ENCODE measurements at places on chromosomes 11 and 22.

GRCh38 chr11:47466201-47466600 is 17.3 kb upstream of the RAPSN start:
- DNase-seq: no peak

DNA sequence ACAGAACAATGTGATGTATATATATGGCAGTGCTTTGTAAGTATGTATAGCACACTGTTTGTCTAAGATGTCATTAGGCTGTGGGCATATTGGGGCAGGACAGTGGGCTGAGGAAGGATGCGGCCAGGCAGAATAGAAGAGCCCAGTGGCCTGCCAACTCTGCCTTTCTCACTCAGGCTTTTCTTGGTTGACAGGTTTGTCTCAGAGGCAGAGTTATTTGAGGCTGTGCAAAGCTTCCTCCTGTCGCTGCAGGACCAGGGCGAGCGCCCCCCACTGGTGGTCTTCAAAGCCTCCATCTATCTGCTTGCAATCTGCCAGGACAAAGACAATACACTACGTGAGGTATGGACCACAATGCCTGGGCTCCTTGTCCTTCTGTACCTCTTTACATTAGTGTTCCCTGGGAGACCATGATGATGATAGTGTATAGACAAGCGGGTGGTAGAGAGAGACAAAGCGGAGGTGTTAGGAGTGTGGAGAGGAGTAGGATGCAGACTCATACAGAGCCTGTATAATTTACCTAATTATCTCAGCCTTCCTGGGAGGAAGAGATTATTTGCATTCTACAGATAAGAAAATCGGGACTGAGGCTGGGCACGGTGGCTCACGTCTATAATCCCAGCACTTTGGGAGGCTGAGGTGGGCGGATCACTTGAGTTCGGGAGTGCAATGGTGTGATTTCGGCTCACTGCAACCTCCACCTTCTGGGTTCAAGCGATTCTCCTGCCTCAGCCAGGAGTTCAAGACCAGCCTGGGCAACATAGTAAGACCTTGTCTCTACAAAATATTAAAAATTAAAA is 37.3 kb upstream of the CCDC134 start:
- no peak for DNase-seq

GRCh38 chr11:44950031-44950624 is 555 bp downstream of the TP53I11 start:
- no peak for DNase-seq

GRCh38 chr11:2718817-2719438 is 19.1 kb upstream of the KCNQ1OT1 start:
- no peak for DNase-seq

GRCh38 chr11:567629-568292 is 7.0 kb downstream of the RASSF7 start:
- DNase-seq: no peak

DNA sequence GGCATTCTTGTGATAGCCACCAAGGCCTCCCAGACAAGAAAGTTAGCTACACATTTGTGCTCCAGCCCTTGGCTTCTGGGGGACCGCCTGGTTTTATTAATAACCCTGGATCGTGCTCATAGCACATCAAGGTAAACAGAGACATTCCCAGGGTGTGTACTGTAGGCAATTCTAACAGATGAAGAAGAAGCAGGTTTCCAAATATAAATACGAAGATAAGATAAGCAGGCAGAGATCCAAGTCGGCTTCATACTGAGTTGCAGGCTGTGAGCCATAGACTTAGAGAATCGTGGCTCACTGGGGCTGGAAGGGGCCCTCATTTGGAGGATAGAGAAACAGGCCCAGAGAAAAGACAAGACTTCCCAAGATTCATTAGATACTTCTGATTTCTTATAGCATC is 131.4 kb downstream of the TENM4 start:
- no peak for DNase-seq

DNA sequence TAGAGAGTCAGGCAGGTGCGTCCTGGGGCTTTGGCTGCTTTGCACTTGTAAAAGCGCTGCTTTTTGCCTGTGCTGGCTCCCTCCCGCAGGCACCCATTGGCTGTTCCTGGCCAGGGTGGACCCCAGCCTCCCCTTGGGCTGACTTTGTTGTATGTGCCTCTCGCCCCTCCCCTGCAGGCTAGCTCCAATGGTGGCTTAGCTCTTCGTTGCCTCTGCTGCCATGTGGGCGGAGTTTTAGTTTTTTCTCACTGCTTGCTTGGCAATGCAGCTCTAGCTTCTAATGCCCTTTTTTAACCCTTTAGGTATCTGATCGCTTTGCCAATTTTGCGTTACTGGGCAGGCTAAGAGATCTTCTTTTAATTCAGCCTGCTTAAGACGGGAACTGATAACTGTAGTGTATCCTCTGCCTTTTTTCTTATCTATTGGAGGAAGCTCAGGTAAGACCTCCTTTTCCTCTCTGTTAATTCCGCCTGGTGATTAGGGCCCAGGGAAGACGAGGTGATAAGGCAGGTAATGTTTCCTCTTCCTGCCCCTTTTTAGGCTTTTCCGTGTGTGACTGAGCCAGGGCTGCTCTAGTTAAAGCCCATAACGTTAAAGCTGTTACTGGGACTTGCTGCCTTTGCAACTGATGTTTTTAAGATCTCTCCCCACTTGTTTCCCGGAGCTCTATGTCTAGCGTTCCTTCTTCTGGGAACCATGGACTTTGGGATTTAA is 11.7 kb upstream of the GLYATL1 start:
- DNase-seq: peak; percentile 88

DNA sequence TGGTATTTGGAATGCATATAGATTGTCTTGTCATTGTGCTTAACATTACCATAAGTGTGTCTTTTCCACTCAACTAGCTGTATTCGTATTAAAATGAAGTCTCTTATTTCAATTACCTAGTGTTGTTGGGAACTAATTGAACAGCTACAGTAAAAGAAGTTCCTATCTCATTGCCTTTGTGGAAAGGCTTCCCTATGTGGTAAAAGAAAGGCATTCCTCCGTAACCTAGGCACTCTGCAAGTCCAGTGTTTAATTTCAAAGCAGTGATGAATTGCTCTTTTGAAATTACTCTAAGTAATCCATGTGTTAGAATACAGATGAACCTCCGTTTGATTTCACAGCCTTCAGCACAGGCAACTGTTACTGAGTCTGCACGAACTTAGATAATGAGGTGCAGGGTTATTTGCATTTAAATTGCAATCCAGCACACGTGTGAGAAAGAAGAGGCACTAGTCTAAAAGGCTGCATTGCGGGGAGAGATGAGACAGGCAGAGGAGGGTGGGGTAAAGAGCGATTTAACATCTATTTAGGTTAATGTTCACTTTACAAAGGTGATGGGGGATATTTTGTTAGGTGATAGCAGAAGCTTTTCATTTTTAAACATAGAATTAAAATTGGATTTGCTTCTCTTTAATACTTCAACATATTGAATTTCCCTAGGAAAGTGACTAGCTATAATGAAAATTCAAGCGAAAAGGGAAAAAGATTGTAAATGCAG is 25.0 kb upstream of the CRTAM start:
- DNase-seq: no peak

DNA sequence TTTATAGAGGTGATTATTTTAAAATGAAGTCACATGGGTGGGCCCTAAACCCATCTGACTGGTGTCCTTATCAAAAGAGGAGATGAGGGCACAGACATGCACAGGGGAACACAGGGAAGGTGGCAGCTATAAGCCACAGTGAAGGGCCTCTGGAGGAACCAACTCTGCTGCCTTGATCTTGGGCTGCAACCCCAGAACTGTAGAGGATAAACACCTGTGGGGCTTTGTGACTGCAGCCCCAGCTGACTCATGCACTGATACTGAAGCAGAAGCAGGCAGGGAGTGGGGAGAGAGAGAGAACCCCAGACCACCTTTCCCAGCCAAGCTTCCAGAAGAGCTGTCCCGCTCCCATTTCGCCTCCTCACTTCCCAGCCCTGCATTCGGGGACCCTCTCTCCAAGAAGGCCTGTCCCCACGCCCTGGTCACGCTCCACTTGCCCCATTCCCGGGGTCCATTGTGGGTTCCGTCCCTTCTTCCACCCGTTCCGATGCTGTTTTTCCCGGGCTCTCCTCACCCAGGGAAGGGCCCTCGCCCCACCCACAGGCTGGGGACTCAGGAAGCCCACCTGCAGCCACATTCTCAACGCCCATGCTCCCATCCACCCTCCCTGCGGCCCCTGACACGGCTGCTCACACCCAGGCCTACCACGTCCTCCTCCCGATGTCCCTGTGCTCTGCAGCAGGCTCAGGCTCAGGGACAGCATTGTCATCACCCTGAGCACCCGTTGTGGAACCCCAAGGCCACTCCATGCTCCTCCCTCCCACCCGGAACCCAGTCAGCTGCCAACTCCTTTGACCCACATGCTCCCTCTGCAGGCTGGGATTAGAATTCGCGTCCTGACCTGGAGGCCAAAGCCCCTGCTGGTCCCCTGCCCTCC is 90.8 kb upstream of the SHANK2 start:
- DNase-seq: no peak

DNA sequence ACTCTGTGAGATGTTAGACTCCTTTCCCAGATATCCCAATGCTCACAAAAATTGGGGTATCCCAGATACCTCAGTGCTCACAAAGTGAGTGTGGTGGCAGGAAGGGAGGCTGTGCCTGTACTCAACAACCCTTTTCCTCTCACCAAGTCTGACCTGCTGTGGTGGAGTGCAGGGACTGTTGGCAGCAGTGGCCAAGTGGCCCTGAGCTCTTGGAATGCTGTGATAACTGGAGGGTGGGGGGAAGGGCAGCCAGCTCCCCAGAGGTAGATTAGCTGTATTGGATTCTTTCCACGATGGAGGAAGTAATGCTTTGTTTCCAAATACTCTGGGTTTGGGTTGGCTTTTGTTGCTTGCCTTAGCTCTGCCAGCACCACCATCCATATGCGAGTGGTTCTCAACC is 46.0 kb upstream of the OR9Q1 start:
- no peak for DNase-seq

- DNase-seq: no peak
These were observed 2.3 kb upstream of the FGF19 start for GRCh38 chr11:69705901-69706787.

GRCh38 chr11:72681226-72682153 is 7.3 kb upstream of the PDE2A start:
- no peak for DNase-seq

DNA sequence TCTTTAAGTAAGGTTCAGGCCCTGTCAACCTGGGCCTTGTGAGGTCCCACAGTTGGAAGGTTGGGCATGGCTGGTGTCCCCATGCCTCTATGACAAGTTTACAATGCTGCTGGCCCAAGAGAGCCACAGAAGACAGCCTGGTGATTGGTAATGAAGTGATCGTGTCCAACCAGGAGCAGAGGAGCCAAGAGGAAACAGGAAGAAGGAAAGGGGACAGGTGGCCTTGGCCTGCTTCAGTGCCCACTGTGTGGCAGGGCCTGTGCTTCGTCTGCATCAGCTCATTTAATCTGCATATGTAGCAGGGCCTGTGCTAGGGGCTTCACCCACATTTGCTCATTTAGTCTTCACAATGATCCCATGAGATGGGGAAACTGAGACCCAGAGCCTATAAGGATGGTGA is 42.1 kb upstream of the CSNK2A3 start:
- DNase-seq: no peak

DNA sequence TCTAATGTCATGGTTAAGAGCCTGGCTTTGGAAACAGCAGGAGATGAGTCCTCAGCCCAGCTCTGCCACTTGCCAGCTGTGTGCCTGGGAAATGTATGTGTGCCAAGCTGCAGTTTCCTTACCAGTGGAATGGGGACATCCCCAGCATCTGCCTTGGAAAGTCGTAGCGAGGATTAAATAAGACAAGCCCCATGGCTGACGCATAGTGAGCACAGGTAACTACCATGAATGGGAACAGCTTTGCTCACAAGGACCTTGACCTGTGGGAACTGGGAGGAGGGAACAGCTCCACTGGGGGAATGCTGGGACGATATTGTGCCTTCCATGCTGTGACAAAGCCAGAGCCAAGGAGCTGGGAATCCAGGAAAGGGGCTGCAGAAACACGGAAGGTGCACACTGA is 2.6 kb upstream of the DSCAML1 start:
- no peak for DNase-seq

GRCh38 chr11:94169516-94169915 is 40.9 kb downstream of the PANX1 start:
- no peak for DNase-seq

All from NCI-H446 (cell line).